ENCODE measurements at places on chromosomes 2 and 18.

GRCh38 chr2:111252436-111252835, 131.7 kb downstream of the BCL2L11 start:
- no peak for DNase-seq

GRCh38 chr2:110772383-110772755, 40.0 kb downstream of the ACOXL start:
- no peak for DNase-seq

DNA sequence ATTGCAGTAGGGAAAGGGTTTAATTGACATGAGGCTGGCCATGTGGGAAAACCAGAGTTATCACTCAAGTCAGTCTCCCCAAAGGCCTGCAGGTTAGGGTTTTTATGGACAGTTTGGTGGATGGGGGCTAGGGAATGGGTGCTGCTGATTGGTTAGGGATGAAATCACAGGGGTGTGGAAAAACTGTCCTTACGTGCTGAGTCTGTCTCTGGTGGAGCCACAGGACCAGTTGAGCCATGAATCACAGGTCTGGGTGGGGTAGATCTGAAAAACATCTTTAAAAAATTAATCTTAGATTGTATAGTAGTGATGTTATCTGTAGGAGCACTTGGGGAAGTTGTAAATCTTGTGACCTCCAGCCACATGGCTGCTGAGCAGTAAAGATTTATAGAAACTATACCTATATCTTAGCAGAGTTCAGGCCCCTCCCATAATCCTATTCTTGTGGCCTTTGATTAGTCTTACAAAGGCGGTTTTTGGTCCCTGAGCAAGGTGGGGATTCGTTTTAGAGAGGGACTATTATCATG, 139.6 kb downstream of the COMMD1 start:
- DNase-seq, result no peak

DNA sequence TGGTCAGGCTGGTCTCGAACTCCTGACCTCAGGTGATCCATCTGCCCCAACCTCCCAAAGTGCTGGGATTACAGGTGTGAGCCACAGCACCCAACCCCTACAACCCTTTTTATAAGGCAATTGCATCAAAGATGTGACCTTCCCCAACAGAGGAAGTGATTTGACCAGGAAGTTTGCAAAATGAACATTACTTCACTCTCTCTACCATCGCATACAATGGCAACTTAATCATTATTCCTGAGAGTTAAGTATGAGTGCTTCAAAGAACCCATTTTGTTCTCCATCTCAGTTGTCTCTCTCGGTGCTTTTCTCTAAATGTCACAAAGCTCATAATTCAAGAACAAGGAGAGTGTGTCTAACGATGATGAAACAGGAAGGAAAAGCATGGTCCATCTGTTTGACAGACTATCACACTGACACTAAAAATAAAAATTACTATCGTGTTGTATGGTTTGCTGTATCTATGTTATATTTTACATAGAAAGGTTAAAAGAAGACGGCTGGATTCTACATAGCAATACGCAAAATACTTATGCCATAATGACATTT, 18.1 kb upstream of the CREG2 start:
- DNase-seq, result no peak

DNA sequence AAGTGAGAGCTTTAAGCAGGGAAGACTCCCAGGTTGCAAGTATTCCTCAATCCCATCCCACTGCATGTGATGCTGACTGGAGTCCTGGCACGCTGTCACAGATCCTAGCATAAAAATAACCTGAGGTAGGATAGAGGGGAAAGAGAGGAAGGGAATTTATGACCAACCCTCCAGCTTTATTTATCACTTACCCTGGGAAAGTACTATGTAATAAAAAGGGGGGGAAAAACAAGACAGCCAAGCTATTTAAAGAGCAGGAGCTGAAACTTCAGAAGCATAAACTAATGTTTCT, 122.2 kb downstream of the SLC8A1 start:
- no peak for DNase-seq

DNA sequence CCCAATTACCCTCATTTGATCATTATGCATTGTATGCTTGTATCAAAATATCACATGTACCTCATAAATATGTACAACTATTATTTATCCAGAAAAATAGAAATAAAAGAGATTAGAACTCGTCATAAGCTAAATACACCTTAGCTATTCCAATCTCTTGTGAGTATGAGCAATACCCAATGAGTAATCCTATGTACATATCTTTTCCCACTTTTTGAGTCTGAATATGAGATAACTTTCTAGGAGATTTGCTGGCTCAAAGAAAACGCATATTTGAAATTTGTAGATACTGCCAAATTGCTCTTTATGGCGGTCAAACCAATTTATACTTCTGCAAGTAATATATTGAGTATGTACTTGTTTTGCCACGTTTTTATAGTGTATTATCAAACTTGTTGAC, 24.1 kb downstream of the PRKD3 start:
- DNase-seq, result no peak

GRCh38 chr18:77178559-77178958, 46.0 kb upstream of the MBP start:
- no peak for DNase-seq

DNA sequence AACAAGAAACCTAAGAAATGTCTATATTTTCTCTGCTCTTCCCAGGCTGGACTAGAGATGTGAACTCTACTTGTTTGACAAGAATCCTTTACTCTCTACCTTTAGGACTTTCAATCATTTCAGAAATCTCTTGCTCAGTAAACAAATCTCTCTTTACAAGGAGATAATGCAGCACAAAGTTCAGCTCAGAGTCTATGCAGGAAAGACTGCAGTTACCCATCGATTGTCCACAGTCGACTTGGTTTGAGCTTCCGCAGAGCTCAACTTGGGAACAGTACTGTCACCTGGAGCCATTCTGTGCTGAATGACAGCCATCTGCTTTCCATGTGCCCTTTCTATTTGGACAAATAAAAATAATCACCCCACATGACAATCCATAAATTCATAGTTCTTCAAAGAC, 259.7 kb upstream of the STON1 start:
- no peak for DNase-seq

DNA sequence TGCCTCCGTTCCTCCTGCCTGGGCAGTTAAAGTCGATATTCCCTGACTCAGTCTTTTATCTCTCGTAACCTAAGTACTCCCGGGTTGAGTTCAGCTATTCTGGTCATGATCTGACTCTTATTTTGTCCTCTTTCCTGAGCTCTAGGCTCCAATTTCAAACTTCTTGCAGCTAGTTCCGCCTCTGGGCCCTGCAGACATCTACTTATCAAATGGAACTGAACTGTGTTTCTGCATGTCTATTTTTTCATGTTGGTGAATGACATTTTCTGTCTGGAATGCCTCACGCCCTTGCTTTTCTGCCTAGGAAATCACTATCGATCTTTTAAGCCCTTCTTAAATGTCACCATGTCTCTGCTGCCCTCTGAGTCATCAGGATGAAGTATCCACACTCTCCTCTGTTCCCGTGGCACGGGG, 101.5 kb downstream of the VAPA start:
- DNase-seq, result no peak

DNA sequence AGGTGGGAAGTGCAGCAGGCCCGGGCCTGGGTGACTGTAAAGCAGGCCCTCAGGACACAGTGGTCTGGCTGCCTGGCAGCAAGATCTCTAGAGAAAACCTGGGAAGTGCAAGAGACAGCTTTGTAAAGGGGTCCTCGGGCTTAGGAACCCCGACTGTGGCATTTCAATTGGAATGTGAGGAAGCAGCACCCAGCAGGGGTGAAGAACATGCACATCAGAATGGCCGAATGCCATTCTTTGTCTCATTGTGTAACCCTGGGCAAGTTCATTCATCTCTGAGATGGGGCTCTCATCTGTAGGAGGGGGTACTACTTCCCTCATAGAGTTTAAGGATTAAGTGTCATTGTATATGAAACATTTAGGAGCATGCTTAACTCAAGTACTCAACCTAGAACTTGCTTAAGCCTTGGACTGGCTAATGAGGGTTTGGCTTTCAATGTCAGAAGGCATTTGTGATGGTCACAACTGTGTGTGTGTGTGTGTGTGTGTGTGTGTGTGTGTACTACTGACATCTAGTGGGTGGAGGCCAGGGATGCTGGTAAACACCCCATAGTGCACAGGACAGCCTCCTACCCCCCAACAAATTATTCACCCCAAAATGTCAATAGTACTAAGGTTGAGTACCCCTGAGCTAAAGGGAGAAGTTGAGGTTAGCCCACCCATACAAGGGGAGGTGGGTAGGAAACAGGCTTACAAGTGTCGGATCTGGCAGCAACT, 29.3 kb downstream of the MEX3C start:
- DNase-seq, result no peak

DNA sequence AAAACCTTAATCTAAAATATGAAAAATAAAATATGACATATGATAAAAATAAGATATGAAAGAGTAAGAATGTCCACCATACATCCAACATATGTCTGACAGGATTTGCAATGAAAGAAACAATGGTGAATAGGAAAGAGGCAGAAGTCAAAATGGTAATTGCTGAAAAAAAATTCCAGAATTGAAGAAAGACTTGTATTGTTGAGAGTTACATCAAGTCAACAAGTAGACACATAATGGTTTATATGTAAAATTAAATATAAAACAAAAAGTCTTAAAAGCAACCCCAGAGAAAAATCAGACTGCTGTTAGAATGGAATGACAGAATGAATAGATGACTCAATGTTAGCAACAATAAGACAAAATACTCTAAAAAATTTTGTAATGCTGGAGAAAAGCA, 255.1 kb downstream of the DOK6 start:
- no peak for DNase-seq

DNA sequence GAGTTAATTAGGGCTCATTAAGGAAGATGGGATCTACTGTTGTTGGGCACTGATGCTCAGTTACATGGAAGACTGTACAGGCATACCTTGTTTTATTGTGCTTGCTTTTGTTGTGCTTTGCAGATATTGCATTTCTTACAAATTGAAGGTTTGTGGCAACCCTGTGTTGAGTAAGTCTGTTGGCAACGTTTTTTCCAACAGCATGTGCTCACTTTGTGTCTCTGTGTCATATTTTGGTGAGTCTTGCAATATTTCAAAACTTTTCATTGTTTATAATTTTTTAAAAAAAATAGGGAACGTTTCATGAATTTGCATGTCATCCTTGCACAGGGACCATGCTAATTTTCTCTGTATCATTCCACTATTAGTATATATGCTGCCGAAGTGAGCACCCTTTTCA, 15.6 kb downstream of the PHLPP1 start:
- DNase-seq, result no peak

DNA sequence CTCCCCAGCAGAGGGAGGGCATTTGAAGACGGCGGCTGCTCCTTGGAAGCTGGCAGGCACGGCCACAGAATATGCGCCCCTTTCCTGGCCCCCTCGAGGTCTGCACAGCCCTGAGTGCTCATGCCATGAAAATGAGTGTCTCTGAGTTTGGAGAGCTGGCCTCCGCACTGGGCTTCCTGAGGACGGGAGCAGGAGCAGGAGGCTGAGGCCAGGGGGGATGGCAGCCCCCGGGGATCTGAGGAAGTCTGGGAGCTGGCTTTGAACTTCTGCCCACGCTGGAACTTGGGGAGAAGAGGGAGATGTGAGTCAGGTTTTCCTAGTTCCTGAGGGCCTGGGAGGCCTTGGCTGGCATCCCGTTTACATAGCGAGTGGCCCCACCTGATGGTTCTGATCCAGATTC, 47.0 kb downstream of the RRM2 start:
- no peak for DNase-seq

- DNase-seq, result no peak
Measured at GRCh38 chr2:231250146-231250545, 51.7 kb downstream of the ARMC9 start.

DNA sequence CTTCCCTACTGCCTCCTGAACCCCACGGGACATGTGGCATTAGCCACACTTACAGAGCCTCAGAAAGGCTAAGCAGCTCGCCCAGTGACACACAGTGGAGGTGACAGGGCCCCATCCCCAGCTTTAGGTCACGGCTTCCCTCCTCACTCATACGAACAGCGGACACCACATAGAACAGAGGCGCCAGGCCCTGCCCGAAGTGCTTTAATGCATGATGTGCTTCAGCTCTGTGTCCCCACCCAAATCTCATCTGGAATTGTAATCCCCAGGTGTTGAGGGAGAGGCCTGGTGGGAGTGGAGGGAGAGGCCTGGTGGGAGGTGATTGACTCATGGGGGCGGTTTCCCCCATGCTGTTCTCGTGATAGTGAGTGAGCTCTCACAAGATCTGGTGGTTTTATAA, 135.3 kb downstream of the PTGR3 start:
- DNase-seq, result no peak

GRCh38 chr2:106833256-106833655, 52.7 kb downstream of the ST6GAL2 start:
- no peak for DNase-seq

DNA sequence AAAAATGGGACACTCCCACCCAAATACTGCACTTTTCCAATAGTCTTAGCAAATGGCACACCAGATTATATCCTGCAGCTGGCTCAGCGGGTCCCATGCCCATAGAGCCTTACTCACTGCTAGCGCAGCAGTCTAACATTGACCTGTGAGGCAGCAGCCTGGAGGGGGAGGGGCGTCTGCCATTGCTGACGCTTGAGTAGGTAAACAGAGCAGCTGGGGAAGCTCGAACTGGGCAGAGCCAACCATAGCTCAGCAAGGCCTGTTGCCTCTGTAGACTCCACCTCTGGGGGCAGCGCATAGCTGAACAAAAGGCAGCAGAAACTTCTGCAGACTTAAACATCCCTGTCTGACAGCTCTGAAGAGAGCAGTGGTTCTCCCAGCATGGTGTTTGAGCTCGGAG, 110.4 kb downstream of the CTIF start:
- DNase-seq, result no peak

DNA sequence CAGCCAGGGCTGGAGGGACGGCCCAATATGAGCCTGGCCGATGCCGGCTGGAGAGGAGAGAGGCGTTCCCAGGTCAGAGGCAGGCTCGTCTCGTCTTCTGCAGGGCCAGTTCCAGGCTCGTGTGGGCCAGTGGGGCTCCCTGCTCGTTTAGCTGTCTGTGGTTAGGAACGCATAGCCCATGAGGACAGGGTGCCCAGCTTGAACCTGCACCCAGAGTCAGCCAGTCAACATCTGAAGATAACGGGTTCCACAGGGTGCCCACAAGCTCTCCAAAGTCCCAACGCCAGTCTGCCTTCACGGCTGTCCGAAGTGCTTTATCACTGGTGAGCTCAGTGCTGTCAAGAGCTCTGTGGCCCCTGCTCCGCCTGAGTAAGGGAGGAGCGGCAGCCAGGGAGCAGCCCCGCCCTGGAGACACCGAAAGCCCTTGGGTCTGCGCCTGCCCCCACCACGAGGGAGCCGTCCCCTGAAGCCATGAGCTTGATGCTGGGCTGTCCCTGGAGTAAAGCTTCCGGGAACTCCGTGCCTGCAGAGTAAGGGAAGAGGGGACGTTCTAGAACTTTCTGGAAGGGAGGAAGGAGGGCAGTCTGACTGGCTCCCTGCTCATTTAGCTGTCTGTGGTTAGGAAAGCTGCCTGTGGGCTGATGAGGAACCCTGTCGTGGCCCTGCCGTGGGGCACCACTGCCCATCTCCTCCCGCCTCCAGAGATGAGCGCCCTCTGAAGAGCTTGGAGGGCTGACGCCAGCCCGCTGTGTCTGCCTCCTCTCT, 2.7 kb upstream of the HSBP1L1 start:
- no peak for DNase-seq

DNA sequence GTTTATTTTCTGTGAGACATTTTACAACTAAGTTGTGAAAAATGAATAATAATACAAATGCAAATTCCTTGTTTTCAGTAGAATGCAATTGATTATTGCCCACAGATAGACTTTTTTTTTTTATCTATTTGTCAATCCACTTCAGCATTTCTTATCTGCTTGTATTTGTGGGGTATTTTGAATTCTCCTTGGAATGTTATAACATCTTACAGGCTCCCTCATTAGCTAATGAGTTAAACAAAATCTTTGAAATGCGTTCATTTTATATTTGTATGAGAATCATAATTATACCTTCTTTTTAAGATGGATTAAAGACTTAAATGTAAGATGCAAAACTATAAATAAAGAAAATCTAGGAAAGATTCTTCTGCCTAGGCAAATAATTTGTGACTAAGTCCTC, 114.2 kb downstream of the CALCRL start:
- DNase-seq, result no peak

Measured in smooth muscle cell of the brain vasculature (primary cell).